Activated CD4-positive, CD25-positive, alpha-beta regulatory T cell treated with anti-CD3 and anti-CD28 coated beads, Interleukin-2, amount 50 U/mL, for 16 hours (primary cell): ENCODE measurements at places on chromosomes 1 and 21.
A peak's percentile ranks its signal among the peaks of the same experiment; 100 is the strongest.

GRCh38 chr1:65409816-65410326, 10.6 kb upstream of the LEPR start:
- no peak for DNase-seq

GRCh38 chr1:177848577-177848976, 121.3 kb downstream of the SEC16B start:
- DNase-seq: no peak

- DNase-seq: no peak
Observed at GRCh38 chr1:93483606-93484005, 35.7 kb downstream of the FNBP1L start.

- DNase-seq: no peak
Observed at GRCh38 chr1:161233102-161233501, 4.9 kb downstream of the NR1I3 start.

DNA sequence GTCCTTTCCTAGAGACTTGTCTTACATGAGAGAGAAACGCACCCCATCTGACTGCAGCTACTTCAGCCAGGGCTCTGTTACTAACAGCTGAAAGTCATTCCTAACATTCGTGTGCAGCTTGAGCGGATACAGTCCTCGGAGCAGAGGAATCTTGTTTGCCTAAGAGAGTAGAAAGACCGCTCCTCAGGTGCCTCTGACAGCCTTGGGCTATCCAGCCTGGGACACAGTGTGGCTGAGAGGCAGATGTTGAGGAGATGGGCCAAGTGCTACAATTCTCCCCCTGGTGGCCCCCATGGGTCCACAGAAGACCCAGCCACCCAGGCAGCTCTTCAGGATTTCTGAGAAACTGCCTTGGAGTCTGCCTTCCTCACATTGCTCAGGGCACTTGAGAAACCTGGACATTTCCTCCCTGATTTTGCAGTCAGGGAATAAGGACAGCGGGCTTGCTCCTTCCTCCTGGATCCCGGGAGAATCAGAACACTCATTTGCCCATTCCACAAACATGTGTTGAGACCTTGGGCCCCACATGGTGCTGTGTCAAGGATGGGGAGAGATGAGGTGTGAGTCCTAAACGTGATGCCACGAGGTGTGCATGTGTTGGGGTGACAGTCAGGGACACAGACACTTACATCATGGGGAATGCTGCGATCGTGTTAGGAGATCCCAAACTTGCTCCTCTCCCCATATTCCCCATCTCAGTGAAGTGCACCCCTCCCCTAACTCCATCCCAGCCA, 13.1 kb downstream of the TRIM62 start:
- no peak for DNase-seq

DNA sequence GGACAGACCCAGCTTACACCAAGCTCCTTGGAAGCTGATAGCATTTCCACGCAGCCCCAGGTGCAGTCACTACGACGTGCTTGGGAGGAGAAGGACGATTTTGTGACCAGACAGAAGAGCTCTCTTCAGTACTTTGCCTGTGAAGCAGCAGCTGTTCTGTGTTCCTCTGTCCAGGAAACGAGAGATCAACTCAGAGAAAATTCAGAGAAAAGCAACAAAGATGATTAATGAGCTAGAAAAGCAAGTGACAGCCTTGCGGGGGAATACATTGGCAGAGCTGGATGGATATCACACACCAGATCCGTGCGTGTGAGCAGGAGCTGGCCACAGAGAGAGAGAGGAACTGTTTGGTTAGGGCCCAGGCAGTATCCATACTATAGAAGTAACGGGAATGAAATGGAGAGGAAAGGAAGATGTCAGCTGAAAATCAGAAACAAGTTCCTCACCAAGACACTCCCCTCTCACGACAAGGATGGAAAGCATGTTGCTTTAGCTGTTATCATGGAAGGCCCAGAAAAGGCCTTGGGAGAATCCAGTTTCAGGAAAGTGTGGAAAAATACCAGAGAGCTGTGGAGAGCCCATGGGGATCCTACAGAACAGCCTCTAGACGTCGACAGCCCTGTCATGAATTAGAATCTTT, 106.2 kb downstream of the TOMM20 start:
- DNase-seq: no peak

- no peak for DNase-seq
Observed at GRCh38 chr1:229017091-229017490, 253.8 kb upstream of the RAB4A start.

- no peak for DNase-seq
Observed at GRCh38 chr1:52240592-52241210, 98.8 kb downstream of the ZFYVE9 start.

DNA sequence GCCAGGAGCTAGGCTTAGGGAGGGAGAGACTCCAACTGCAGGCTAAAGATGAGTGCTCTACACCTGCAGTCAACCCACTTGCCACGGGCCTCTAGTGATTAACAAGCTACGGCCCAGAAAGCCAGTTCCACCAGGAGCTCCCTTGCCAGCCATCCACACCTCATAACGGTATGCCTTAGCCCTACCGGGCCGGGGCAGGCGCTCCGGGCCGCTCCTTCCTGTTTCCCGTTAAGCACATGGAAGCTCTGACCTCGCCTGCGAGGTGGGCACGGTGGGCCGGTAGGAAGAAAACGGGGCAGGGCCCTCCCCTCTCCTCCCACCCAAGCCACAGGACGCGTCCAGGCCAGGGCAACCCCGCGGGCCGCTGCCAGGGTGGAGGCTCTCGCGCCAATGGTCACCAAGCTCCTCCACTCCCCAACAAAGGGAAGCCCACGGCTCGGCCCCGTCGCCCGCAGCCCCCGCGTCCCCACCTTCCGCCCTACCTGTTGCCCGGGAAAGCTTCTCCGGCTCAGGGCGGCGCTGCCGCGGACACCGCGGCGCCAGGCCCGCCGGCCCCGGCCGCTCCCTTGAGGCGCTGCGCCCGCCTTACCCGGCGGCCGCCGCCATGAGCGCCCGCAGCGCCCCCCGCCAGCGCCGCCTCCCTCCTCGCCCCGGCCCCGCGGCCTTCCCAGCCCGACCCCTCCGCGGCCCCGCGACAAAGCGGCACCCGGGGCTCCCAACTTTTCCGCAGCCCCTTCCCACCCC, 627 bp downstream of the CERS2 start:
- DNase-seq: no peak

- no peak for DNase-seq
Observed at GRCh38 chr1:204703268-204703664, 17.7 kb upstream of the LRRN2 start.

DNA sequence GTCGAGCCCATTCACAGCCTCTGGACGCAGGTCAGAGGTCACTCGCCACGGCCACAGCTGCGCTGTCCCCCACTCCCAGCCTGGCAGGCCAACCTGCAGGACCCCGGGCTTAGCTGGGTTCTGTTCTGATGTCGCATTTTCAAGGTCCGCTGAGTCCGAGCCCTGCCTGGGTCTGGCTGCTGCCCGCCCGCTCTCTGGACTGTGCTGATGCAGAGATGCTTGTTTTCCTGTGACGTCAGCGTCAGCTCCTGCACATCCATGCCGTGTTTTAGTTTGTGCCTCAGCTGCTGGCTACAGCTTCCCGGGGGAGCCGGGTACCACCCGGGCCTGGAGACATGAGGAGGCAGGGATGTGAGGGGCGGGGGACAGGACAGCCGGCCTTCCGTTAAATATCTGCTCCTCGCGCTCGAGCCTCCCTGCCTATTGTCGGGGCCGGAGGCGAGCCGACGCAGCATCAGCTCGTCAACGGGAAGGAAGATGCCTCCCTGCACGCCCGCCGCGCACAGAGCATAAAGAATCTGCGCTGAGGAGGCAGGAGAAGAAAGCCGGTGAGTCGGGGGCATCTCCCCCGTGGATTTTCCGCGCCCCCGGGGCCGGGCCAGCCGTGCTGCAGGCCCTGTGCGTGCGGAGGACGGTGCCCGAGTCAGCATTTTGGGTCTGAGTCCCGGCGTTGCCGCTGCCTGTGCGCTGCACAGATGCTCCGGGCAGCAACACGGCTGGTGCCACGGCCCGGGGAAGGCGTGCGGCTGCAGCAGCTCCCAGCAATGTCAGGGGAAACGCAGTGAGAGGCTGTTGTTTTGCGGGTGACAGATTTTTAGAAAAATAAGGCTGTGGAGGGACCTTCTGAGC, 23.4 kb downstream of the PRKCZ start:
- DNase-seq: no peak

DNA sequence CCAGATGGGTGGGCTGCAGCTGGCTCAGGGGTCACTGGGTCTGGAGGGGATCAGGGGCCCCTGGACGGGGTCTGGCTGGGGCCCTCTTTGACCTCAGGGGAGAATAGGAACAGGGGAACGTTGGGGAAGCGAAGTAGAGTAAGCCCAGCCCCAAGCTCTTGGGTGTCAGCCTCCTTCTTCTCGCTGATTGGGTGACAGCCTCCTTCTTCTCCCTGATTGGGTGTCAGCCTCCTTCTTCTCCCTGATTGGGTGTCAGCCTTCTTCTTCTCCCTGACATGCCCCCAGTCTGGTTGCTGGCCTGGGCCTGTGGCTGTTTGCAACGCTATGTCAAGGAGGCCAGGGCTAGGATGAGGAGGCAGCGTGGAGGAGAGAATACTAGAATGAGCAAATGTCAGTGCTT, 76.7 kb upstream of the CASZ1 start:
- no peak for DNase-seq

DNA sequence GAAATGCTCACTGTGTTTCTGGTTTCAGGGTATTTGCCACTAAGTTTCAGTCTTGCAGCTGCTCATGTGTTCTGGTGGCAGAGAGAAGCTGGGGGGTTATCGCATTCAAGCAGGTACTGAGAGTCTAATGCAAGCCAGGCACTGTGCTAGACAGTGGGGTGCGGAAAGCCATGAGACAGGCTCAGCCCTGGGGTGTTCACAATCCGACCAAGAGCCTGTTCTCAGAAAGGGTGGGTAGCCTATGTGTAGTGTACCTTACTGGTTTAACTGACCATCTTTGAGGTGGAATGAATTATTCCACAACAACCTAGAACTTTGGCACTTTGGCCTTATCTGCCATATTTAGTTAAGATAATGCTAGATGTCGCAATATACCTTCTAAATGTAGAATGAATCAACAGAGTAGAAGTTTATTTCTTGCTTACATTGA, 55.3 kb upstream of the ROR1 start:
- DNase-seq: no peak

GRCh38 chr1:50492142-50492541, 68.9 kb upstream of the DMRTA2 start:
- DNase-seq: no peak

GRCh38 chr1:151511636-151512215, 539 bp downstream of the CGN start:
- DNase-seq: no peak

GRCh38 chr1:174131032-174131638, 28.2 kb upstream of the RABGAP1L start:
- DNase-seq: no peak

GRCh38 chr21:37562920-37563640, 196.5 kb downstream of the DYRK1A start:
- DNase-seq: peak; percentile 2

DNA sequence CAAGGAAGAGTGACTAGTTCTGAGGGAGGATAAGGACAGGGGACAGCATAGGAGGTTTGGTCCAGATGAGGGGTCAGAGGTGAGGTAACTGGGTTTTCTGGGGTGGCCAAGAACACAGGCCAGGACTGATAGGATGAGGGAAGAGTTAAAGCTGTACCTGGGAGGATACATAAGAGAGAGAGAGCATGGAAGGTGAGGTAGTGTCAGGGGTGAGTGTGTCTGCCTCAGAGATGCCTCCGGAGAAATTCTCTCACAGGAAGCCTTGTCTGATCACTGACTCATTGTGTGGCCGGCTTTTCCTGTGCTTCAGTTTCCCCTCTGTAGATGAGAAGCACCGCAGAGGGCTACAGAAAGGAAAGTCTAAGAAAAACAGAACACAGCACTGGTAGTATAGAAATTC, 40.2 kb downstream of the FASLG start:
- DNase-seq: peak; percentile 39

DNA sequence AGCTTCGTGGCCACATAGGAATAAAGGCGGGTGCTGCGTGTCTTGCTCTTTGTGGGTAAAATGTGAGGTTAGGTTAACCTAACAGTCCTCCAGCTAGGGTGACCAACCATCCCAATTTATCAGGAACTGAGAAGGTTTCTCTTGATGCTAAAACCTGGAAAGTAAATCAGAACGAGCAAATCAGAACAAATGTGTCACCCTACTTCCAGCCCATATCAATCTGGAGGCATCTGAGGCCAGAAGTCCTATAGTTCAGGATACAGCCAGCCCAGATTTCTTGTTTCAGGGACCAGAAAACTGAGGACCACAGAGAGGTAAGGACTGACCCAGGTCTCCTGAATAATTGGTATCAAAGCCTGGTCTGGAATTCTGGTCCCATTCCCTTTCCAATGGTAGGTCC, 3.1 kb upstream of the IFFO2 start:
- no peak for DNase-seq

DNA sequence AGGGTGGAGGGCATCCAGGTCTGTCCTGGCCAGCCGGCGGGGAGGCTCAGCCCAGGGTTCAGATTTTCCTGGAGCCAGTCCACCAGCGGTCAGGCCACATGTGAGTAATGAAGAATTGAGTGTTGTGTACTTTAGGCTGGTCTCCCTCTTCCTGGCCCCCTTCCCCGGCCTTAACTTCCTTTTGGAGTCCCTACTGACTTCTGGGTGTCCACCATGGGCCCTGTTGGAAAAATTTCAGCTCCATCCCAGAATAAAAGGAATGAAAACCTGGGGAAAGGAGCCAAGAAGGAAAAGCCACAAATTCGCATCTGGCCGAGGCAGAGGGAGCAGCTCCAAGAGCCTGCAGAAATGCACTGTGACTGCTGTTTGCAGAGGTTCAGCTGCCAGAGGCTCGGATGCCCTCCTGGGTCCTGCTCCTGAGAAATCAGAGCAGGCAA, 35.5 kb upstream of the HHAT start:
- DNase-seq: no peak

- no peak for DNase-seq
Observed at GRCh38 chr1:83791821-83792437, 207.0 kb downstream of the TTLL7 start.

GRCh38 chr1:215459136-215459535, 108.0 kb upstream of the KCTD3 start:
- DNase-seq: no peak

DNA sequence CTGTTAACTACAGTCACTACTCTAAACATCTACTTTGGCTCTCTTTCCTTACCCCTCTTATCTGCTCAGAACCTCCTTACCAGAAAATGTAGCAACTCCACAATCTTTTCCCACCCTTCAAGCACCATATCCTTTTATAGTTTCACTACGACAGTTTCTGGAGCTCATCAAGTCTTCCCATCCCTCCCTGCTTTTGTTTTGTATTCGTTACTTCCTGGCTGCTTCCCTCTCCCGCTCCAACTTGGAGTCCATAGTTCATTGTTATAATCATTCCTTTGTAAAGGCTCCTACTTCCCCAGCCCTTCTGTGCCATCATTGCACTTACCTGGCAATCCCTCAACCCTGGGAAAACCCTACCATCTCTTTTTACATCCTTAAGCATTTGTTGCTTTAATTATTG, 18.0 kb downstream of the MPZL1 start:
- DNase-seq: no peak

GRCh38 chr1:244006961-244007360, 44.1 kb upstream of the ZBTB18 start:
- DNase-seq: no peak

GRCh38 chr1:228340686-228341449, 65.8 kb downstream of the TRIM11 start:
- DNase-seq: no peak
